ENCODE measurements at places on chromosomes 3 and 15.

DNA sequence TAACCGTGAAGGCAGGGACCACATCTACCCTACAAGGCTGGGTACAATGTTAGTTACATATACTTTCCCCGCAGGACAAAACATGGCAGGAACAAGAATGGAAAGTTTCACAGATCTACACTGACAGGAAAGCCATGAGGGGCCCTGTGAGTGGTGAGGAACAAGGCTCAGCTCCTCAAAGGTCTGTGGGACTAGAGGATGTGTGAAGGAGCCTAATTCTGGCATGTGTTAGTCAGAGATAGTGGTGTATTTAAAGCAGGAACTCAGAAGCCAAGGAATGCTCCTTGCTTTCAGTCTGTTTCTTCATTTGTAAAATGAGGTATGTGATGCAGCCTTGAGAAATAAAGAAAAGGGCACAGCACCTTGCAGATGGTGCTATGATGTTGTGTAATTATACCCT lies 25.1 kb downstream of the ETV5 start:
- no peak for DNase-seq

DNA sequence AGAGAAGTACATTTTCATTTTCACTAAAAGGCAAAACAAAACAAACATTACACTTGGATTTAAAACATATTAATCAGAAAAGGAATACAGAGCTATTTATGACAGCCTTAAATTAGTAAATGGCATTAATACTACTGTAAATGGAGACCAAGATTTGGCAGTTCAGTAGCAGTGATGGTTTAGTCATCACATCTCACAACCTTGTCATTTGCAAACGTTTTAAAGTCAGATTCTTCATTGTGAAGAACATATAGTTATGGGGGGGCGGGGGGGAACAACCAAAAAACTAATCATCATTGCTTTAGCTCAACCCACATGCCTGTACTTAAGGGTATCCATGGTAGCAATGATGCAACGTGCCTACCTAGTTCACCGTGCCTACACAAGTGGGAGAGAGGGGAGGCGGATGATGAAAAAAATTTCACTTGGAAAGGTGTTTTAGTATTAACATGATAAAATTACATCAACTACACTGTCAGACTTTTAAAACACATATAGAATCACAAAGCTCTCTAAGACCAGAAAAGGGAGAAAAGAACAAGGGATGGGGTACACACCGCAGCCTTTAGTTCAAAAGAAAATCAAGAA lies 40.1 kb downstream of the DLG1 start:
- no peak for DNase-seq

DNA sequence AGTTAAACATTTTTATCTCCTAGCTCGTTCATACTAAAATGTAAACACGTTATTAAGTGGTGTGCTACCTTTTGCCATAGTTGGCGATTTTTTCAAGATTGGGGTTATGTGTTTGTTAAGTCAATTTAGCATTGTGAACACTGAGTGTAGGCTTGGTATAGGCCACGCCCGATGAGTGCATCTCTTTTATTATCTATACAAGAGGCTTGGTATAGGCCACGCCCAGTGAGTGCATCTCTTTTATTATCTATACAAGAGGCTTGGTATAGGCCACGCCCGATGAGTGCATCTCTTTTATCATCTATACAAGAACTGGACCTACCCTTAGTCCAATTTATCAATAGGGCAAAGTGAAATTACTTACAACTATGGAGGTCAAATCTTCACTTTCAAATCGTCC lies 70.4 kb downstream of the NIPA2 start:
- DNase-seq = no peak

GRCh38 chr15:43939070-43939469 lies 112.3 kb downstream of the WDR76 start:
- DNase-seq = no peak

Measured in right cardiac atrium (tissue), 5 donors.